ENCODE measurements at places on chromosomes 16 and 17.

- DNase-seq: no peak
Observed at GRCh38 chr17:65599650-65600049, 38.2 kb upstream of the AXIN2 start.

DNA sequence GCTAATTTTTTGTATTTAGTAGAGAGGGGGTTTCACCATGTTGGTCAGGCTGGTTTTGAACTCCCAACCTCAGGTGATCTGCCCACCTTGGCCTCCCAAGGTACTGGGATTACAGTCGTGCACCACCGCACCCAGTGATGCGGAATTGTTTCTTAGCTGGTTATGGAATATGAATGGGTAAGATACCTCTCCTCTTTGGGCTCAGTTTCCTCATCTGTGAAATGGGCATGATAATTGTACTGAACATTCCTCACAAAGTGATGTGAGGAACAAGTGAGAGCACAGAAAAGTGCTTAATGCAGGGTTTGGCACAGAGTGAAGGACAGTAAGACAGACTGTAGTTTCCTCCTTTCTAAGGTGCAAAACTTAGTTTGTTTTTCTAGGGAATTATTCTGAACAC, 31.0 kb upstream of the NFAT5 start:
- no peak for DNase-seq

DNA sequence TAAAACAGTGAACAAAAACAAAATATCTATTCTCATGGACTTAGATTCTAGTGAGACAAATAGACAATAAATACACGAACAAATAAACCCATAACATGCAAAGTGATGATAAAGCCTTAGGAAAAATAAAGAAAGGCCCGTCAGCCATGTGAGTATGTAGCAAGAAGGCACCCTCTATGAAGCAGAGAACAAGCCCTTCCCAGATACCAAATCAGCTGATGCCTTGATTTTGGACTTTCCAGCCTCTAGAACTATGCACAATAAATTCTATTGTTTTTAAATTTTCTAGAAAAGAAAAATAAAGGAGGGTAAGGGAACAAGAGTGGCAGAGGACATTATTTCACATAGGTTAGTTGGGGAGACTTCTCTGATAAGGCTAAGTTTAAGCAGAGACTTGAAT, 40.7 kb upstream of the SMURF2 start:
- no peak for DNase-seq

DNA sequence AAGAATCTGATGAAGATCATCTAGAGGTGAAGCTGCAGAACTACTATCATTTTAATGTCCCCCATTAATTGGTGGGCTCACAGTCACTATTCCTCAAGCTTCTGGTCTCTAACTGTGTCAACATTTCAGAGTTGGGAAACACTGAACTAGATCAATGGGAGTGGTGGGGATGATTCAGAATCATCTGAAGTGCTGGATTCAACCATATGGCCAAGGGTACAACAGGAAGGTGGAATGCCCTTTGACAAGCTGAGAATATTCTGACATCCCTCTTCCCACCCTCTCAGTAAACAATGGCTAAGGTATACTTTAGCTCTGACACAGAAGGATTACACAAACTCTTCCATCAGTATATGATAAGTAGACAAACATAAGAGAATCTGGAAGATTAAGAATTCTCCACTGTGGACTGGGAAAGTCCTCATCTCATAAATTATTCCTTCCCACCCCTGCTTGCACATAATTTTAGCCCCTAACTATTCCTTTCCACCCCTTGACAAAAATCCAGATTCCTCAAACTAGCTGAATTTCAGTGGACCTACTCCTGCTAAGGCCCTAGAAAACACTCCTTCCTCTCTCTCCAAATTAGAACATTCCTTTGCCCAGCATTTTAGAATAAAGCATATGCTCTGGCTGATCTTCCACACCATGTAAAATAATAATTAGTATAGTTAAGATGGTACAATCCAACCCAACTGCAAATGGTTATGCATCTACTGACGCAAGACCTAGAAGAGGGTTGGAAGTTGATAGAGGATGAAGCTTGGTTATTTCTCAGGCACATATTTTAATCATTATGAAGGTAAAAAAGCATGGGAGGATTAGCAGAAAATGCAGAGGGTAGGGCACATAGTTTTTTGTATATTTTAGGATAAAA, 16.3 kb upstream of the RFFL start:
- DNase-seq: no peak

DNA sequence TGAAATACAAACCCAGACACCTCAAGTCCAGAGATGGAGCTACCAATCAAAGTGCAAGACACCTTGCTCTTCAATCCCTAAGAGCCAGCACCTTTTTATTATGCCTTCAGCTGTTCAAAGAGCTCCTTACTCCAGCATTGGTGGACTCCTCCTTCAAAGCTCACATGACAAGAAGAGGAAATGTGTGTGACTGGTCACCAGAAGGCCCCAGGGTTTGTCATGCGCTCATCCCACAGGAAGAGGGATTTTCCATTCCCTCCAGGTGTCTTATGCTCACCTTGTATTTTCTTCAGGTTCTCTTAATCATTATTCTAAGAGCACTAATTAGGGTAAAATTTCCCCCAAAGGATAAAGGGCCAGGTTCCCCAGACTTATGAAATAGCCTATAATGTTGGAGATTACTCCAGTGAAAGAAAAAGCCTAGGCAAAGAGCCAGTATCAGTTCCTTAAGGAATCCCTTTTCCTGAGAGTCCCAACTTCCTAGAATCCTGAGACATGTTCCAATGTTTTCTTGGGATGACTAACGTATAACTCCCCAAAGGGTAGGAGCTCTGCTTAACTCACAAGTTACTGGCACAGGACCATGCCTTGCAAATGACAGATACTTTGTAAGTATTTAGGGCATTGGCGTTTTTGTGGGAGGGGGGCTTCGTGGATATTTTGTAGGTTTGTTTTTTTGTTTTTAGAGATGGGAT, 56.9 kb upstream of the SOX9 start:
- no peak for DNase-seq

GRCh38 chr16:70381604-70382342, 35.1 kb downstream of the DDX19A start:
- DNase-seq: no peak

DNA sequence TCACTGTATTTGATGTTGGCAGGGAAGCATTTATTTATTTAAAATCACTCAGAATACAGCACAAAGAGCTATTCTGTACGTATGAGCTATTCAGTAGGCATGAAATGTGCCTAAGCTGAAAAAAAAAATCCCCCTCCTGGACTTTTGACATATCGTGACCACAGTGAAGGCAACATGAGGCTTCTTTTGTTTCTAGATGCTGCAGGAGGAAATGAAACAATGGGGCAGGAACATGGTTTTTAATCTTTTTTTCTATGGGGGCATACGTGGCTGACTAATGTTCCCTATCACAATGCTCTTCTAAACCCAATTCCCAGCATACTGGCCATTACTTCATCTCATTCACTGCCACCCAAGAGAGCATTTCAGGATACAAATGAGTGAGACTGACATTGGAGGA, 191.0 kb upstream of the PMFBP1 start:
- no peak for DNase-seq

DNA sequence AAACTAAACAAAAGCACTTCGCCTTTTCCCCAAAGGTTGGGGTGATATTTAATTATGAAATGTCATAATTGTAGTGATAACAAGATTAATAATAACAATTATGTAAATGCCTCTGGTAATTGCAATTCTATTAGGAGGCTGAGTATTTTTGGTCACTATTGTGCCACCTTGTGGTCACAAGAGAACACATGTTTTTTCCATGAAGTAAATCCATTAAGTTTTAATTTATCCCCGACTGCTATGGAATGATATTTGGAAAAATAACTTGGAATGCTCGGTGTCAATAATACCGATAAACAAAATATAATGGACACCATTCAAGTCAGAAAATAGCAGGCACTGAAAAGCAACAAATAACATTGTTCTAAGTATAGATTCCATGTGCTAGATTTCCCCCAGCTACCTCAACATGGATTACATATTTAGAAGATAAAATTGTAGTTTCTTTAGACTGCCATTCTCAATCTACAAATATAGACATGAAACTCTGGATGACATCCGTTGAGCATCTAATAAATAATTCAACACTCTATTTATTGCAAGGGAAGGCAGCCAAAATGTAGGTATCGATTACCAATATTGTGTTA, 25.0 kb upstream of the KCNJ2 start:
- DNase-seq: no peak

DNA sequence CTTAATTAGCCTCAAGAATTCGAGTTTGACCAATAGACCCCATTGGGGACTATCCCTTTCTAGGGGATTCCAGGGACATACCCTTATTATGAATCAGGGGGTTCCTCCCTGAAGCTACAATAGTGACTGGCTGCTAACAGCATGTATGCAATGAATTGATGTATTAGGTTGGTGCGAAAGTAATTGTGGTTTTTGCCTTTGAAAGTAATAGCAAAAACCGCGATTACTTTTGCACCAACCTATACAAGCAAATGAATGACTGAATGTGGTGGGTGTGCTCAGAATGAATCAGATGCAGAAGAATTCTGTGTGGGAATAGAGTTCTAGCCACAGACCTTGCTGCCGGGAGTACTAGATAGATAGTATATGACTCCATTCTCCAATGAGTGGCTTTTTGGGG, 76.7 kb downstream of the HLF start:
- DNase-seq: no peak

DNA sequence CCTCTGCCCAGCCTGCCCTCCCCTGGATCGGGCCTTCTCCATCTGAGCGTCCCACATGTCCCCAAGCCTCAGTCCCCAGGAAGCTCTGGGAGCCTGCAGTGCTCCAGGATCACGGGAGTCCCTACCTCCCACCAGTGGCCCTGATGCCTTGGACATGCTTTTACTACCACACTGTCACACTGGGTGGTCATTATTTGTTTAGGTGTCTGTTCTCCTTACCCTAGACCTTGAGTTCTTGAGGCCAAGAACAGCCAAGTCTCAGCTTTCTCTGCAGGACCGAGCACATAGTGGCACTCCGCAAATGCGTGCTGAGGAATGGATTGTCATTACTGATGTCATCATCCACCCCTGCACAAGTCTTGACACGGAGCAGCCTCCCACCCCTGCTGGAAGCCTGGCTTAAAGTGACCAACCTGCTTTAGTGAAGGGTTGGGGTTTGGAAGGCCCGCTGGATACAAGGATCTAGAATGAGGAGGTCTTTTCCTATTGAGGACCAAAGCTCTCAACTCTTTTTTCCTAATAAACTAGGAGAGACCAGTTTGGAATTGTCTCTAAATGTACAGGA, 132.9 kb upstream of the CRHR1 start:
- no peak for DNase-seq

GRCh38 chr16:12272264-12272663, 295.7 kb downstream of the SNX29 start:
- no peak for DNase-seq

GRCh38 chr17:9444687-9445086, 130.9 kb downstream of the STX8 start:
- DNase-seq: no peak

DNA sequence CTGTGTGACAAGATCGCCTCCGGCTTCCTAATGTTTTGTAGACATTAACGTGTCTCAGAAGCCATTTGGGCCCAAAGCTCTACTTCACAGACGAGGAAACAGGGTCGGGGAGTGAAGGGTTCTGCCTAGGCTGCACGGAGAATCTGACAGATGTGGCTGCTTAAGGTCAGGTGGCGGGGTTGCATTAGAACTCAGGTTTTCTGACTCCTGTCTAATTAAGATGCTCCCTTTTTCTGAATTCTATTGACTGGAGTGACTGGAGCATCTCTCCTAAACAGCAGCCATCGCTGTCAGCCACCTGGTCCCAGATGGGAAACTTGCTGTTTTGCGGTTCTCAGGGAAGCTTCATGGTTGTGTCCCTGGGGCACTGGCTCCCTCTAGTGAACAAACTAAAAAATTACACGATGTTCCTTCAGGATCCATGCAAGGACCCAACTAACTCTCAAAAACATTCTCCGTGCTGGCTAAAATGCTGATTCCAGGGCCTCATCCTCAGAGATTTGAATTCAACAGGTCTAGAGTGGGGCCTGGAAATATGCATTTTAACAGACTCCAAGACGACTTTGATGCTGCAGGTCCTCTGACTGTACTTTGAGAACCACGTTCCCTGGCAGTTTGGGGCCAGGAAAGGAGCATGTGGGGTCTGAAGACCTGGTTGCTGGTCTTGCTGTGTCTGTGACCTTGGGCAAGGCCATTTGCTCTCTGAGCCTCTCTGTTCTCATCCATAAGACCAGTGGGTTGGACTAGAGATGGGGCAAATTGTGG, 117.4 kb downstream of the IRF8 start:
- peak; percentile 37 for DNase-seq

DNA sequence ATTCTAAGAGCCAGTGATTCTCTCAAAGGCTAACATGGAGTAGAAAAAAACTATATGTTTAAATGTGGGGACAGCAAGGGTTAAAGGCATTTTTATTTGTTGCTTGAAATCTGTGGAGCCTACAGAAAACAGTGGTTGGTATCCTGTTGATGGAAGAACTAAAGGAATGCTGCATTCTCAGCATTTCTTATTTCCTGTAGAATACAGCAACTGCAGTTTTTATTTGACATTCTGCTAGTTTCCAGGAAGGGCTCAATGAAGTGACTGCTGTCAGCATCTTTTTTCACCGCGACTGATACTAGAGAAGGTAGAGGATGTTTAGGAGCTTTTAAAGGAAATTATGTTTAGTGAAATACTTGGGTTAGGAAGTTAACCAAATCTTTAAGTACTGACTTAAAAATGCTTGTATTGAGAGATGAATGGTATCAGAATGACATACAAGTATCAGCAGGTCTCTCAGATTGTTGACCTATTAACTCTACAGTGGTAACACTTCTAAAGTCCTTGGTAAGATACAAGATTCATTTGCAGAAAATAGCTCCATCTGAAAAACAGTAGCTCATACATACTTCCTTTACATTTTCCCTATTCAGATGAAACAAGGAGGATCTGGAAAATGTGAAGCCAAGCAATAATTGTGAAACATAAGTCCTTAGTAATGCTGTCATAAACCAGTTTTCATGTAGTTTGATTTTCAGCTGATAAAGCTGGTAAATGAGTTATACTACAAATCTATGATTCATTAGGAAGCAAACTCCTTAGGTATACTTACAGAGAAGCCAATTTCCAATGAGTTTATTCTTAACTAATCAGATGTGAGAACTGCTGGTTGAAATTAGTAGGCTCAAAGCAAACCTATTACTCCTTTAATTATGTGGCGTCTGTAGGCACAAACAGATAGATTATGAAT, 15.2 kb downstream of the CLTC start:
- DNase-seq: no peak

- no peak for DNase-seq
Observed at GRCh38 chr17:49104511-49105074, 28.0 kb upstream of the B4GALNT2 start.

- peak; percentile 66 for DNase-seq
Observed at GRCh38 chr16:117379-118365, 20.8 kb downstream of the NPRL3 start.

DNA sequence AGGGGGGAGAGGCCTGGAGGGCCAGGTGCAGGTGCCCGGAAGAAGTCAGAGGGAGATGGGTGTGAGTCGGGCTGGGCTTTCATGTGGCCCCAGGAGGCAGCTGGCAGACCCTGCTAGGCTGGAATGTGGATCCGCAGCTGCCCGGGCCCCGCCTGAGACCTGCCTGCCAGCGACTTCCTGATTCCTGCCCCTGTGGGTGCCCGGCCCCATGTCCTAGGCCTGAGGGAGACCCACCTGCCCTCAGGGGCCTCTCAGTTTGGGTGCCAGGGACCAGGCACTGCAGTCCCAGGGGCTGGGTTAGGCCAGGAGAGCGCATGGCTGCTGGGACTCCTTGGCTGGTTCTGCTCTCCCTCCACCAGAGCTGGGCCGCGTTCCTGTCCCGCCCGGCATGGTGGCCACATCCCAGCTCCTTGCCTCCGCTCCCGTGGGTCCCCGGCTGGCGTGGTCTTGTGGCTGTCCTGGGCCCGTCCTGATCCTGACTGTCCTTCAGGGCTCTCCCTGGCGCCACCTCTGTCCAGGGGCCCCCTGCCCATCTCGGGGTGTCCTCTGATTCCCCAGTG, 22.1 kb upstream of the SPNS2 start:
- DNase-seq: no peak

GRCh38 chr17:66375121-66375520, 72.7 kb downstream of the PRKCA start:
- no peak for DNase-seq
